ENCODE measurements at places on chromosomes 16 and 17.

DNA sequence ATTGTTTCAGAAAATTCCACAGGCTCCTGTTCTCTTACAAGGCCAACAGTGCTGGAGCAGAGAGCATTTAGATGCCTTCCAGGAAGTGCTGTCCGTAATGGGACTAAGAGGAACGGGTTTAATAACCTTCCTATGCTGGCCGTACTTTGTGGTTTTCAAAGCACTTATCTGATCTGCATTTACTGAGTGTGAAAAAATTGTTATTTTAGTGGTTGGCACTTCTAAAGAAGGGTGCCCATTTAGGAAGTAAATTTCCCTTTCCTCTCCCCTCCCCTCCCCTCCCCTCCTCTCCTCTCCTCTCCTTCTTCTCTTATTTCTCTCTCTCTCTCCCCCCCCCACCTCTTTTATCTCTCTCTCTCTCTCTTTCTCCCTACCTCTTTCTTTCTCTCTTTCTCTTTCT, 72.0 kb upstream of the DNAJA2 start:
- DNase-seq, result no peak

GRCh38 chr16:31145398-31145990, 4.4 kb downstream of the PRSS36 start:
- no peak for DNase-seq

DNA sequence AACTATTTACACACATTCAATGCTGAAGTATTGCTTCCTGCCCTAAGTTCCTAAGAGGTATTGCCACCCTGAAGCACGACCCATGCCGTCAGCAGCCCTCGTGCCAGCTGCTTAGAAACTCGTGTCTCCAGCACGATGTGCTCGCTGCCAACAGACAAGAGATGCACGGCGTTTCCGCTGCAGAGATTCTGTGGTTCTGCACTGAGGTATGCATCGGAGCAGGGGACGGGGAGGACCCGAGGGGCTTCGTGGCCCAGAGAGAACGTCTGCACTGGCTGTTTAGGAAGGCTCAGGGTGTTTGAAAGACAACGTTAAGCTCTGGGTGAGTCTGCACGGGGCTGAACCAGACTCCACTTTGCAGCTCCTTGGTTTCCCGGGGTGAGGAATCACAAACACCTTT, 82.7 kb upstream of the CREBBP start:
- DNase-seq, result peak; percentile 5

- peak; percentile 38 for DNase-seq
Observed at GRCh38 chr16:546909-547770, 13.1 kb upstream of the PRR35 start.

- no peak for DNase-seq
Observed at GRCh38 chr17:2580151-2580550, 13.3 kb upstream of the PAFAH1B1 start.

GRCh38 chr17:6894206-6894528, 62.6 kb upstream of the TEKT1 start:
- DNase-seq, result no peak
